NCI-H1092 (cell line): ENCODE measurements at places on chromosomes 5 and 9.
A peak's percentile ranks its signal among the peaks of the same experiment; 100 is the strongest.

DNA sequence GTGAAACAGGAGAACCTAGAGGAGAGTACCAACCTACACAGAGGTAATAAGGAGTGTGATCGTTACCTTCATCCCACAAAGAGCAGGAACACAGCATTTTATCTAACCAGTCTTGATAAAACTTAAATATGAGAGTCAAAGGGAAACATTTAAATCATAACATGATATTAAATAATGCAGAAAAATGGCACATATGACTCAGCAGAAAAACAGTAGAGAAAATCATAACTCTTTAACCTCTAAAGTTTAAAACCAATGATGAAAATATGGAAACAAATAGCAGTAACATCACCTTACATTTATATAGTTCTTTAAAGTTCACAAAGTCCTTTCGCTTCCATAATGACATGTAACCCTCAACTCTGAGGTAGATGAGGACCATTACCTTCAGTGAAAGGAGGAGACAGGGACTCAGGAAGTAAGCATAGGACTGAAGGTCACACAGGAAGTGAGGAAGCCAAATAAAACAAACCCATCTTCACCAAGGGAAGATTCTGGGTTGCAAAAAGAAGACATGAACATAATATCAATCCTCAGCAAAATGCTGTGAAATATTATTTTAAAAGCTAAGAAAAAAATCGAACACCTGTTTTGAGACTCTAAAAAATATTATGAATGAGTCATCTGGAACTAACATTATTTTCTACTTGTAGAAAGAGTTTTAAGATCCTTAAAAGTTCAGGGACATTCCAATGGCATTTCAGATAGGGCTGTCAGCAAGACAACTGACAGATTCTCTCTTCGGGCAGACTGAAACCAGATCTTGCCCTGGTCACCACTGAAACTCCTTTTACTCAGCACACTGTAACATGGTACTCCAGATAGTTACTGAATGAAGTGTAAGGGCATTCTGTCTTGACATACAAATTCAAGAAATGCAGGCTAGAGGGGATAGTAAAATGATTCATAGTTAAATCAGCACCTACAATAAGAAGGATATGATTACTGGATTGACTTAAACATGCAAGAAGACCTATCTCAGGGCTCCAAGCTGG is 148.5 kb downstream of the EPB41L4A start:
- no peak for DNase-seq

DNA sequence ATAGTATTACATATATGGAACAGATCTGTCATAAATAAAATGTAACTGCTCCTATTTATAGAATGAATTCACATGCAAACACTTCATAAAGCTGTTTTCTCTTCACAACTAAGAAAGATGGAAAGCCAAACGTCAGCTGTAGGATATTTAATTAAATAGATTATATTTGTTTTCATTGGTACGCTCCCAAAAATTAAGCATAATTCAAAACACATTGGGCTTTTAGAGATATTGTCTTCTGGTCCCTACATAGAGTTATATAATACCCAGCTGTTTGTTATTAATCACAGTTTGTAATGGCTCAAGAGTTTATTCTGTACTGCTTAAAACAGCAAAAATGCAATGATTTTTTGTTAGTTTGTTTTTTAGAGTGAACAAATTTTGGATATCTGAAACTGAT is 61.2 kb downstream of the MRPS30 start:
- no peak for DNase-seq

DNA sequence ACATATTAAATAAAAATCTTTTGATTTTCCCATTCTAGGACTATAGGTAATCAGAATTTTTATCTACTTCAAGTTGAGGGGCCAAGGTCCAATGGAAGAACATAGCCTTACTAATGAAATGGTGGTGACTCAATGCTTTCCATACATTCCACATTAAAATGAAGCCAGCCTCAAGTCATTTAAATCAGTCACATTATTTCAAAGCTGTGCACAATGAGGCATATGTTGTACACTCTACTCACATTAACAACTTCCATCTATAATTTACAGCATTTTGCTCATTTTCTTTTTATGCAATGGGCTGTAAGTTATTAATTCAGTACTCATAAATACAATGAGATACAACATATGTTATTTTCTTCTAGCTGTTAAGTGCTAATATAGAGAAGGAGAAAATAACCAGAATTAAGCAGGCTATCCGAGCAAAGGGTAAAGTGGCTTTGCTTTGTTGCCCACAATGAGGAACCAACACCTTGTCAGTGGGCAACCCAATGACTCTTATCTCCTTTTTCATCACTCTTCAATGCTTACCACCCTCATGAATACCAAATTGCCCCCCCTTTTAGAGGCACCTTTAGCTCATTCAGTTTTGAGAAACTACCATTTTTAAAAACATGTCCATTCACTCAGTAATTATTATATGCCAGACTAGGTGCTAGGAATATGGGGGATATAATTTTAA is 52.4 kb downstream of the TTLL11 start:
- no peak for DNase-seq

DNA sequence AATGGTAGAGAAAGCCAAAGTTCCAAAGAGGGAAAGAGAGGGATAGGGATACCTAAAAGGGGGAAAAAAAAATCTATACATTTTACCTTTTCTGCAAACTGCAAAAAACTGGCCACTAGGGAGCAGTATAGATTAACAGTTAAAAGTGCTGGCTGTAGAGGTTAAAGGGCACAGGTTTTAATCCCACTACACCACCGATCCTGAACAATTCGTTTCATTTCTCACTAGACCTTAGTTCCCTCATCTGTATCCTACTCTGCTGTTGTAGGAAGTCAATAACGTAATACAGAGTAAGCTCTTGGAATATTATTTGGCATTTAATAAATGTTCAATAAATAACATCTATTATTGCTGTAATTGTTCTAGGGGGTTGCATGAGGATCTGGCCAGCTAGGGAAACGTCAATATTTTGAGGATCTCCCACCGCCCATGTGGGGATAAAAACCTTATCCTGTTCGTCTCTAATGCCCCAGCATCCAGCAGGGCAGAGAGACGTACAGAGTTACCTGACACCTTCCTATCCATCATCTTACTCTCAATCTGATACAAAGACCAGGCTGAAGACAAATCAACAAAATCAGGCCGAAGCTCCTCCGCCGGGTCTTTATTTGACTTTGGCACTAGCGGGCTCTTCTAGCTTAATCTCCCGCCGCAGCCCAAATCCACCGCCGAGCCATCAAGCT is 757 bp downstream of the CDC26 start:
- DNase-seq, result peak; percentile 39

DNA sequence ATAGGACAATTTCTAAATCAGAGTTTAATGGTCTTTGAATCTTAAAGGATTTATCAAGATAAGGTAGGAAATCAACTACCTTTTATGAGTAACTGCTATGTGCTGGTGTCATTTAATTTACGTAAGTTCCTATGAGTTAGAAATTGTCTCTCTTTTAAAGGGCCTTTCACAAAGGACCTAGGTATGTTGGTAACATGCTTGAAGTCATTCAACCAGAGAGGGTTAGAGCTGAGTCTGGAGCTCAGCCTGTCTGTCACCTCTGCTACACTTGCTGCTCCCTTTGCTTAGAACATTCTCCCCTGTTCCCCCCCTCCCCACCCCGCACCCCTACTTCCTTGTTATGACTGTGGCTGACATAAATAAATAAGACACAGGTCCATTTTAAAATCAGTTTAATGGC is 190.3 kb upstream of the SEMA6A start:
- no peak for DNase-seq

GRCh38 chr9:113674436-113674835 is 201.7 kb upstream of the ZNF618 start:
- no peak for DNase-seq

- DNase-seq, result no peak
These were observed 43.6 kb downstream of the ERGIC1 start for GRCh38 chr5:172877466-172878260.

DNA sequence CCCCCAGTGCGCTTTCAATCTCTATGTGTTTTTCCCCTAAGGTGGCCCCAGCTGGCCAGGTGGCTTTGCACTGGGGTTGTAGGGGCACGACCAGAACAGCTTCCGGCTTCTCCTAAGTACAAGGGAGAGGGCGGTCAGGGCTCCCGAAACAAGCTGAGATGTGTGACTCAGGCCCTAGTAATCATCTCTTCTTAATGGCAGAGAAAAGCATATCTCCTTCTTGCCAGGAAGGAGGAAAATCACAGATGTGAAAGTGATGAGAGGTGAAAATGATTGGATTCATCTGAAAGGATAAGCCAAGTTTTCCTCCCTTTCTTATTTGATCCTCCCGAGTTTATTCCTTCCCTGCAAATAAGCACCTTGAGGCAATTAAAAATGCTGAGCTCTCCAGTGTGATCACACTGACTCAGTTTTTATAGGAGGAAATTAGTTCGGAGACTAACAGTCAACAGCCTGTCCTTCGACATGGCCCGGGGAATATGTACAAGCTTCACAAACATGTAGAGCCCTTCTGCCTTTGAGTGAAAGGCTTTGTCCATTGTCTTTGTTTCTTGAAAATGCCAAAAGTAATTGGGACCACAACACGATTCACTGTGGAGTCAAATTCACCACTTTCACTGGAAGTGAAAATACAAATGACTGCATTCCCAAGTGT is 514.8 kb downstream of the PSAT1 start:
- DNase-seq, result no peak

GRCh38 chr5:139418793-139419192 is 14.9 kb upstream of the SPATA24 start:
- no peak for DNase-seq

- DNase-seq, result no peak
These were observed 117.1 kb upstream of the IRX4 start for GRCh38 chr5:1999794-2000193.

GRCh38 chr5:208449-209114 is 9.4 kb downstream of the CCDC127 start:
- DNase-seq, result no peak

DNA sequence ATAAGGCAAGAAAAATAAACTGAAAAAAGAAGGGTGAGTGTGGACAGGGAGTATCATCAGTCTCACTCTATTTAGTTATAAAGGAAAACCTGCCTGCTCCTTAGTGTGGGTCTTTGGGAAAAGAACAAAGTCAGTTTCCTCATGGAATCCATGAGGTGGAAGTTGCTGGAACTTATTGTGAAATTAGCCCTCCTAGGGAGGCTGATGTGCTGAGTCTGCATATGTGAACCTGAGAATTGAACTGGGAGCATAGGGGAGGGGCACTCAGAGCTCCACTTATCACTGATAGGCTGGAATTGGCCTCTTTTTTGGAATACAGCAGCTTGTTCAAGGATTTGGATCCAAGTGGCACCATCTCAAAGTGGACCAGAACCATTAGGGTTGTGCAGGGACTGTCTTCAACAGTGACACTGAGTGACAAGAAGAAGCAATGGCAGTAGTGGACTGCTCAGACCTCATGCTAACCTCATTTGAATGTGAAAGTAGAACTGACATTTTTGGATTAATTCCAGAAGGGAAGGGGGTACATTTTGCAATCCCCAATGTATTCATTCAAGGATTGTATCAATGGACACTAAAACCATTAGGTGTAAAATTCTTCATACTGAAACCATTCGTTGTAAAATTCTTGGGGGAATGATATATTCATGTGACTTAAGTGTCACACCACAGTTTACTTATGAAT is 103.6 kb upstream of the KLF9 start:
- DNase-seq, result no peak

DNA sequence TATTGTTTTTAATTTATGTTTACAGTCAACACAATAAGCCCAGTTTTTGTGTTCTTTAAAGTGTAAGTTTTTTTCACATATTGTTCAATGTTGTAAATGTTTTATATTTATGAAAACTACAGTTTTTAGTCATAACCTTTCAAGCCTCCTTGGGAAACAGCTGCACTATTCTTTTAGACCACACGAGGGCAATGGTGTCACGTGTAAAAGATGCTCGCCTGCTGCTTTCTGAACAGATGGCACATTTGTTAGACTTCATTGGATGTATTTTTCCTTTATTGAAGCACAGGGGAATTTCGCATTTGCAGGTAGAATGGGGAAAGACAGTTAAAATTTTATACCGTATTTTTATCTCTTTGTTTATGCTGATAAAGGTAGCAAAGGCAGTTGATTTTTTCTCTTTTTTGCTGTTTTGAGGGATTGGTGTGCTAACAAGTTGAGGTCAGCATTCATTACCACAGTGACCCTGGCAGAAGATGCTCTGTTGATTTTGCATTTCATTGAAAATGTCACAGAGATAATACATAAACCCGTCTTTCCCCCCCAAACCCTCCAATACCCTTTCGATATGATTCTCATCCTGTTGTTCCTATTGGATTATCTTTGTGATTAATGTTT is 59.0 kb downstream of the MAT2B start:
- peak; percentile 6 for DNase-seq

DNA sequence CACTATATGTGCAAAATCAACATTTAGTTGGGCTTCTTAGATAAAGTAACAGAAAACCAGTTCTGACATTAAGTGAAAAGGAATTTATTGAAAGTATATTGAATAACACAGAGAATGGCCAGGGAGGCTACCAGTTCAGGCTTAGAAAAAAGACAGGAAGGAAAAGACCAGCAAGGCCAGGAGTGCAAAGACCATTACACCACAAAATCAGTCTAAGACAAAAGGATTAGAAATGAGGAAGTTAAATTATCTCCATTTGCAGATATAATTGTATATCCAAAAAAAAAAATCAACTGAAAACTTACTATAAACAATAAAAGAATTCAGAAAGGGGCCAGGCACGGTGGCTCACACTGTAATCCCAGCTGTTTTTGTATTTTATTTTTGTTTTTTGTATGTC is 4.8 kb upstream of the TEX10 start:
- DNase-seq, result no peak

DNA sequence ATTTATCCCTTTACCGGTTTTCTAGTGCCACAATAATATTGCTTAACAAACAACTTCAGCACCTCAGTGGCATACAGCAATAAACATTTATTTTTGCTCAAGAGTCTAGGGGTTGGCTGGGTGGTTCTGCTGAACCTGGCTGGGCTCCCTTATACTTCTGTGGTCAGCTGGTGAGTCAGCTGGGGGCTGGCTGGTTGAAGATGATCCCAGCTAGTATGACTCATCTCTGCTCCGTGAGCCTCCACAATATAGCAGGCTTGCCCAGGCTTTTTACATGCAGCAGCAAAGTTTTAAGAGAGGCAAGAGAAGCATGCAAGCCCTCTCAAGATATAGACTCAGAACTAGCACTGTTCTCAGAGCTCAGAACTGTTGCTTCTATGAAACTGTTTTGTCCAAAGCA is 523.5 kb upstream of the CLINT1 start:
- no peak for DNase-seq

DNA sequence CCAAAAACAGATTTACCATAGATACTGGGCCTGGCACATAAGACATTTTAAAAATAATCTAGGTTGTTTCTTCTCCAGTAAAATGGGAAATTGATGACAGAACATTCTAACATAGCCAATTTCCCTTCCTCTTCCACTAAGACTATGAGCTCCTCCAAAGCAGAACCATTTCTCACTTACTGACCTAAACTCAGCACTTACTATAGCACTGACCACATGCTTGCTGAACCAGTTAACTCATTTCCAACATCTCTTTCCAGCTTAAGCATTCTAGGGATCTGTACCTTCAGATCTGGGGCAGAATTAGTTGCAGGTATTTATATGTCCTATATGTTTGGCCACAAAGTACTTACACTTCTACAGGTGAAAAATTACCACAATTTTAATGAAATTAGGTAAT is 58.9 kb downstream of the TTC39B start:
- no peak for DNase-seq

- DNase-seq, result no peak
These were observed 597.1 kb upstream of the KLF4 start for GRCh38 chr9:108086624-108087023.

- no peak for DNase-seq
These were observed 49.6 kb upstream of the CPLX2 start for GRCh38 chr5:175821790-175822211.

- no peak for DNase-seq
These were observed 78.9 kb downstream of the SEMA4D start for GRCh38 chr9:89418882-89419640.

GRCh38 chr9:98539954-98540353 is 168.8 kb downstream of the GABBR2 start:
- DNase-seq, result no peak
